ENCODE measurements at places on chromosomes 7 and 10.
A peak's percentile ranks its signal among the peaks of the same experiment; 100 is the strongest.

DNA sequence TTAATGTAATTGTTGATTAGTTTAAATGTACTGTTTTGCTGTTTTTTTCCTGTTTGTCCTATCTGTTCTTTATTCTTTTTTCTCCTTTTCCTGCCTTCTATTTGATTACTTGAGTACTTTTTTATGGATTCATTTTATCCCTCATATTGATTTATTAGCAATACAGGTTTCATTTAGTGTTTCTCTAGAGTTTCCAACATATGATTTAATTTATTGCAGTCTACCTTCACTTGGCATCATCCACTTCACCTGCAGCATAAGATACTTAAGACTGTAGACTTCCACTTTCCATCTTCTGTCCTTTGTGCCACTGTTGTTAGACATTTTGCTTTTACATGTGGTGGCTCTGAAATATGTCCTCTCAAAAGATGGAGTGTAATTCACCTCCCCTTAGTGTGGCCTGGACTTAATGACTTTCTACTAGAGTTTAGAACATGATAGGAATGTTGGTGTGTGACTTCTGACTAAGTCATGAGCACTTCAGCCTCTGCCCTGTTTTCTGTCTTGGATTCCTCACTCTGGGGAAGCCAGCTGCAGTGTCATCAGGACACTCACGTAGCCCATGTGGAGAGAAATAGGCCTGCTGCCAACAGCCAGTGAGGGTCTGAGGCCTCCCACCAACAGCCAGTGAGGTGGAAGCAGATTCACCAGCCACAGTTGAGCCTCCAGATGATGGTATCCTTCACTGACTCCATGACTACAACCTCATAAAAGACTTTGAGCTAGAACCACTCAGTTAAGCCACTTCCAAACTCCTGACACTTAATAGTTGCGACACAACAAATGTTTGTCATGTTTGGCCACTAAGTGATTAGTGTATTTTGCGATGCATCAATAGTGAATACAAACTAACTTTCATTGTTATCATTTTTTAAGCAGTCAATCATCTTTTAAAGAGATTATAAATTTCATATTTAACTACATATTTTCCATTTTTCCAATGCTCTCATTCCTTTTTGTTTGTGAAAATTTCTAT lies 643.5 kb upstream of the DPP6 start:
- no peak for DNase-seq

- no peak for DNase-seq
These were observed 21.0 kb upstream of the LRRC17 start for GRCh38 chr7:102891693-102892261.

- DNase-seq, result peak; percentile 25
These were observed 765 bp downstream of the WBP1L start for GRCh38 chr10:102744374-102745051.

DNA sequence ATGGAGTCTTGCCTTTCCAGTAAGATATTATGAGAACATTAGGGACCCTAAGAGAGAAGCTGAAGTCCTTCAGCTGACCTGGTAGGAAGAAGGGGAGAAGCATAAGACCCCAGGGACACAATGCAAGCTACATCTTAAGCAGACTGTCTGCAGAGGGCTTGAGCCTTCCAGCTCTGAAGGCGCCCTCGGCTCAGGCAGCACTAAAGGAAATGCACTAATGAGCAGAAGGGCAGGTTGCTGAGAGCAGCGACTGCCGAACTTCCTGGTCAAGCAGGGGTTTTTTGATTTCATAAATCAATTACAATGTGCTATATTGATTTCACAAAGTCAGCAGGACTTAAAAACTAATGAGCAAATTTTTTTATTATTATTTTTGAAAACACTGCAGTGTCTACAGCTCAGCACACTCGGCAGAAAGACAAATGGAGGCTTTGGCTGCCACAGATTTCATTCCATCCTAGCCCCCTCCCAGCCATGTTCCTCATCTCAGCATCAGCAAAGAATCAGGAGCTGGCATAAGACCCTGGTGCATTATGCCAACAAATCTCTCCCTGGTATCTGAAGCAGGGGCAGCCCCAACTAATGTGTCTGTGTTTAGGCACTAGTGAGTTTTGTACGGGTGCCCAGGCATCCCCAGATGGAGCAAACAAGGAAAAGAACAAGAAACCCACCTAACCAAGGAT lies 57.1 kb downstream of the LRRTM3 start:
- DNase-seq, result no peak

- no peak for DNase-seq
These were observed 195.5 kb downstream of the CREB5 start for GRCh38 chr7:28607855-28608193.

DNA sequence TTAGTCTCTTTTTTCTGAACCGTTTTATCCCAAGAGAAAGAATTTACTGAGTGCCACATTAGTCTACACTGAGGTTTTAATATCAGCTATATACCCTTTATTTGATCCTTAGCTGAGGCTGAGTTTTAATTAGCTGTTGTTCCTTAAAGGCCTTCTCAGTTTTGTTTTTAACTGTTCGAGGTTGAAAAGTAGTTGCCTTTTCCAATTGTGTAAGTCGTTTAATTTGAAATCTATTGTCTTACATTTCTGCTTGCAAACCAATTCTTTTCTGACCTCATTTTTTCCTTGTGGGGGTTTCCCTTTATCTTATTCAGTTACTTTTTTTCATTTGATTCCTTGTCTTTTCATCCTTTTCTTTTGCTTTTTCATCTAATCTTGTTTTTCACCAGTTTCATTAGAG lies 30.8 kb downstream of the UMAD1 start:
- no peak for DNase-seq

DNA sequence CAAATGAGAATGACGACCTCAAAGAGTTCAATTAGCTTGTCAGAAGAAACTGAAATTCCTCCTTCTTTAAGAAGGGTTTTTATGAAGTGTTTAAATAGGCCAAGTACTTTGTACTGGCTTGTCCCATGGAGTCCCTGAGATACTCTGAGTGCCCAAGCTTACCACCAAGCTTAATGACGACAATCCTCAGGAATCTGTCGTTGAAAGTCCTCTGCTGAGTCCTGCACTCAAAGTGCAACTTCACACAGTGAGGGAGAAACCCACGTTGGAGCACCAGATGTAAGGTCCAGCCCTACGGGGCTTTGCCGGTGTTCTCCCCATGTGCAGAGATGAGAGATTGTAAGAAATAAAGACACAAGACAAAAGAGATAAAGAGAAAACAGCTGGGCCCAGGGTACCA lies 42.8 kb upstream of the AKR1C2 start:
- DNase-seq, result no peak

DNA sequence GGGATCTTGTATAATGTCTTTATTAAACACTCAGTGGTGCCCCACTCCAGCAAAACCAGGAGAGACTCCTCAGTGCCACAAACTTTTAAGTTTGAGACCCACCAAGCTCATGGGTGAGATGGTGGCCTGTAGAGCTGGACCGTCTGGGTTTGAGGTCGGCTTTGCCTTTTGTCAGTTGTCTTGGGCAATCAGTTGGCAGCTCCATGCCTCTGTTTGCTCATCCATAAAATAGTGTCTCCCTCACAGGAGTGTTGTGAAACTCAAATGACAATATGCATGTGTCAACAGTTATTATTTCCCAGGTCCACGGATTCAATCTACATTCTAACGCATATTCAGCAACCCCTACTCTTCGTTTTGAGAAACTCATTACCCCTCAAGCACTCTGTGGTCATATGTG lies 367.8 kb upstream of the C7orf33 start:
- DNase-seq, result no peak

DNA sequence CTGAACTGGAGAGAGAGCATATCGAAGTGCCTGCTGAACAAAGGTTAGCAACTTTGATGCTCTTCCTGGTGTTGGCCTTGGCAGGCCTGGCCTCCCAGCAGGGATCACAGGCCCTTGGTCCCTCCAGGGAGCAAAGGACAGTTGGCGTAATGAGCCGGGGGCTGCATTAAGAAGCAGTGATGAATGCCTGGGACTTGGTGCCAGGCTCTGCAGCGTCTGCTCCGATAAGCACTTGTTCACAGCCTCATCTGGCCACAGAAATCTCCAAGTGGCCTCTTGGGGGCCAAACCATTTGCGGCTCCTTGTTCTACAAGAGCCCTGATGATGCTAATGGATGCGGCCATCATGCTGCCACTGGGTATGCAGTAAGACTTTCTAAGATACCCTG lies 31.8 kb downstream of the CRHR2 start:
- DNase-seq, result no peak

- DNase-seq, result no peak
These were observed 95.3 kb upstream of the DNAJB12 start for GRCh38 chr10:72449941-72450441.
